Left ventricle myocardium inferior (tissue), 1 donor: ENCODE measurements at places on chromosomes 7 and 10. TPM values are rescaled to one million over a fixed set of nuclear protein-coding genes. Genes with fewer than 3 reads are reported as not detected.

DNA sequence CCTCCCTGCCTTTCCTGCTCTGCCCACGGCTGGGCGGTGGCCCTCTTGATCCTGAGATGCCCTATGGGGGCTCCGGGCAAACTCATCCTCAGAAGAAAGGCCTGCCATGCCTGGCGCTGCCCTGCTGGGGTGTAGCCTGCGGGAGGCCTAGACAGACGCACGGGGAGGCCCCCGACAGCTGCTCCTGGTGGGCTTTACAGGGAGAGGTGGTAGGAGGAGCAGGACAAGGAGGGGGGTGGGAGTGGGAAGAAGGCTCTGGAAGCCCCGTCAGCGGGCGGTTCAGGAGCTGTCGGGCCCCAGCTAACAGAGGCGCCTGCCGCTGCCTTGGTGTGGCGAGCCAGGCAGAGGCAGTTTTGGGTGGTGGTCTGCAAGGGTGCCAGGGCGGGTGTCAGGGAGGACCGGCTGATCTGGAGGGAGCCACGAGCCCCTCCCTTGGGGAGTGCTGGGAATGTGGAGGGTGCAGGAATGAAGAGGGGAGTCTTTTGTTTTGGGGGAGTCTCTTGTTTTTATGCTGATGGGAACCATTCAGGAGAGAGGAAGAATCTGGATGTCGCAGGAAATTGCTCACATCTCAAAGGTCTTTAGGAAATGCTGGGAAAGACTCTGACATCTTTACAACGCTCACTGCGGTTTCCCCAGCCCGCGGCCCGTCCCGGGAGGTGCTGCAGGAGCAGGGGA is 63.5 kb downstream of the CFAP46 start:
- no peaks in the 10 kb centered on the region for H3K4me1 ChIP-seq
- no peak overlapping the region for H3K27ac ChIP-seq
- H3K4me3 ChIP-seq, result no peak overlapping the region

DNA sequence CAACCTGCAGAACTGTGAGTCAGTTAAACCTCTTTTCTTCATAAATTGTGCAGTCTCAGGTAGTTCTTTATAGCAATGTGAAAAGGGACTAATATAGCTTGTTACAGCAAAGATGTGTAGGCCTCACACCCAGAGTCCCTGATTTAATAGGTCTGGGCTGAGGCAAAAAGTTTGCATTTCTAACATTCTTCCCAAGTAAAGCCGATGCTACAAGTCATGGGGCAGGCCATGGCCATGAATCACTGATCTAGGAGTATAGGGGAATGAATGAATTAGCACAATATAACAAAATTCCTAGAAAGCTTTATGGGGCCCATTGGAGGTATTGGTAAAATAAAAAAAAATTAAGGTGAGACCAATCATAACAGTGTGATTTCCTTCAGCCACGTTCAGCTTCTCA is 11.5 kb upstream of the AASS start:
- H3K27ac ChIP-seq, result no peak overlapping the region
- H3K4me3 ChIP-seq, result no peak overlapping the region
- H3K4me1 ChIP-seq, result no peaks in the 10 kb centered on the region
- H3K27me3 ChIP-seq, result no peaks in the 10 kb centered on the region
- H3K36me3 ChIP-seq, result no peaks in the 10 kb centered on the region

DNA sequence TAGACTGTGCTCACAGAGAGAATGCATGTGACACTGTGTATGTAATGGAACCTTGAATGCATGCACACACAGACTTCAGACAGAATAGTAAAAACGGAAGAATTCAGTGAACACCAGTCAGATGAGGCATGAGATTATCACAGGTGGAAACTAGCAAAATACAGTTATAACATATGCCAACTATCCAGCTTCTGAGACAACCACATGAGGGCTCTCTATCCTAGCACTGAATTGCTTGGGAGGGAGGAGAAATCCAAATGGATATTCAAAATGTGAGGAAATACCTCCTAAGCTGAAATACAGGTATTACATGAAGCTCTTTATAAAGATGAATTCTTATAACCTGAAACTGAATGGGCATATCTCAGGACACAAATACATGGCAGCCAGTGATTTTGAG is 30.6 kb downstream of the GARS1 start:
- H3K4me1 ChIP-seq, result no peaks in the 10 kb centered on the region
- H3K27ac ChIP-seq, result no peak overlapping the region
- peaks cover 95% of the 10 kb centered on the region for H3K36me3 ChIP-seq
- no peaks in the 10 kb centered on the region for H3K27me3 ChIP-seq

DNA sequence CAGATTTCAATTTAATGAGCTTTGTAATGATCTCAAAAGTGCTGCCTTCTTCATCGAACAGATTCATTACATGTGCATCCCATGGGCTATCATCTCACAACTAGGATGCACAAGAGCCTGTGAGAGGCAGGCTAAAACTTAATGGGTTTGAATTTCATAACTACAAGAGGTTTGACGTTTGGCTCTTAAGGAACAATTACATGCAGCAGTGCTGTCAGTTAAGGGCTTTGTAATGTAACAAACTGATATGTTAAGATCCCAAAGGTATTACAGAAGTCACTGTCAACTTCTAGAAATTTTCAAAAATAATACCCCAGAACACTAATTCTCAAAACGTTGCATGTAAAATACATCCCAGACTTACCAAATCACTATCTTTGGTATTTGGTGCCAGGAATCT is 33.2 kb downstream of the KIF20B start:
- H3K36me3 ChIP-seq, result peaks cover 7% of the 10 kb centered on the region
- no peaks in the 10 kb centered on the region for H3K4me1 ChIP-seq
- no peaks in the 10 kb centered on the region for H3K27me3 ChIP-seq
- H3K4me3 ChIP-seq, result no peak overlapping the region
- H3K27ac ChIP-seq, result no peak overlapping the region
- no peak for DNase-seq

DNA sequence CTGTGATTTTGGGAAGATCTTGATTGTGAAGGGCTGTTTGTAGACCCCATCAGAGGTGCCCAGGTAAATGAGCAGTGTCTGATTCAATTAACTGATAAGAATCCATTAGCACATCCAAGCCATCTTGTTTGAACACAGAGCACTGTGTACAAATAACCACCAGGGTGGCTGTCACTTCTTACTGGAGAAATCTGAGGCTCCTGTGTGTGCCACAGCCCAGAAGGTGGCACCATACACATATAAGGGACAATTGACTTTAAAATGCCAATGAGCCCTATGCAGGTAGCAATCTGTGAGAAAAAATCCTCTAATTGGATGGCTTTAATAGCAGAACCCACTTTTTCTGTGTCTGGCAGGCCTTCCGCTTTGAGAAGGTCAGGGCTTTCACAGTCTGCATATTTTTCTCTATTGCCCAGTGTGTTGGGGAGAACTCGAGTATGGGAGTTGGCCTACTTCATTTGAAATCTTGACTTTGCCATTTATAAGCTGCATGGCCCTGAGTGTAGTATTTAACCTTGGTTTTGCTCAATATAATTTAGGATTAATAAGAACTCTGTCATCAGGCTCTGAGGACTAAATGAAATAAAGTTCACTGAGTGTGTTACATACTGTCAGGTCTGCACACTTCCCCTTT is 517.4 kb downstream of the CCSER2 start:
- H3K27me3 ChIP-seq, result no peaks in the 10 kb centered on the region
- H3K27ac ChIP-seq, result no peak overlapping the region
- no peaks in the 10 kb centered on the region for H3K36me3 ChIP-seq
- no peak for DNase-seq

- no peak for DNase-seq
- no peak overlapping the region for H3K27ac ChIP-seq
- no peaks in the 10 kb centered on the region for H3K27me3 ChIP-seq
Measured at GRCh38 chr7:96248405-96248804, 73.5 kb downstream of the SLC25A13 start.

DNA sequence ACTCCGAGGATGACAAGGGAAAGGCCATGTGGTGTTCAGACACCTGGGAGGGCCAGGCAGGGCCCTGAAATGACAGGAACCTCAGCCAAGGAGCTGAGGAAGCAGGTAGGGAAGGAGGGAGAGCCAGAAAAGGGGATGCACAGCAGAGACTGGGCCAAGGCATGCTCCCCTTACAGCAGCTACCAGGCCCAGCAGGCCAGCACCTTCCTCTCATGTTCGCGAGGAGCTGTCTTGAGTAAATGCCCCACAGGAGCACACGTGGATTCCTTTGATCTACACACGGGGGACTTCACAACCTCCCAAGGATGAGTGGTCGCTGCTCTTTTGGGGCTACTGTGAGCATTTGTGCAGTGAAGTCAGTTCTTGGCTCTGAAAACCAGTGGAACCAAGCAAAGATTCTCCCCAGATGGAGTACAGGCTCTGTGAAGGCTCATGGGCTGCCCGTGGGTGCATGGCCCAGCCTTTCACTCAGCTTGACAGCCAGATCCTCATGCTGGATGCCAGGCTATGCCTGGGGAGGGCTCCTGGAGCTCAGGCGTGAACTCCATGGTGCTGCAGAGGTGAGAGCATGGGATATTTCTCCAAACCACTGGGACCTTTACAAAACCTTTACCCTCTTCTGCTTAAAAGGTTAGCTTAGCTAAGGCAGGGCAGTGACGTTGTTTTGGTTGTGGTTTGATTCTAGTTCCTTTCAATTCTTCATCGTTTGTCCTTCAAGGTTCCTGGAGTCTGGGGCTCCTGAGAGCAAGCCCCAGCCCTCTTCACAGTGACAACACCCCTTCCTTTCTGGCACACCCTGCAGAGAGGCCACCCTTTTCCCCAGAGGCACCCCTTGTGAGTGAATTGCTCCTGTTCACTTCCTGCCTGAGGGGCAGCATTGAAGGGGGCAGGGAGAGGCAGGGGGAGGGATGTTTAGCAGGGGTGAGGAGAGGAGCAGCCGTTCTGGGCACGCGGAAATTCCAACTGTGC is 74.2 kb upstream of the ZPBP start:
- no peaks in the 10 kb centered on the region for H3K36me3 ChIP-seq
- H3K4me3 ChIP-seq, result no peak overlapping the region
- no peaks in the 10 kb centered on the region for H3K4me1 ChIP-seq
- no peak overlapping the region for H3K27ac ChIP-seq
- no peak for DNase-seq

- peaks cover 25% of the 10 kb centered on the region for H3K36me3 ChIP-seq
- peaks cover 43% of the 10 kb centered on the region for H3K4me1 ChIP-seq
- no peaks in the 10 kb centered on the region for H3K27me3 ChIP-seq
- no peak for DNase-seq
Measured at GRCh38 chr7:80679921-80680907, 41.8 kb downstream of the CD36 start.

DNA sequence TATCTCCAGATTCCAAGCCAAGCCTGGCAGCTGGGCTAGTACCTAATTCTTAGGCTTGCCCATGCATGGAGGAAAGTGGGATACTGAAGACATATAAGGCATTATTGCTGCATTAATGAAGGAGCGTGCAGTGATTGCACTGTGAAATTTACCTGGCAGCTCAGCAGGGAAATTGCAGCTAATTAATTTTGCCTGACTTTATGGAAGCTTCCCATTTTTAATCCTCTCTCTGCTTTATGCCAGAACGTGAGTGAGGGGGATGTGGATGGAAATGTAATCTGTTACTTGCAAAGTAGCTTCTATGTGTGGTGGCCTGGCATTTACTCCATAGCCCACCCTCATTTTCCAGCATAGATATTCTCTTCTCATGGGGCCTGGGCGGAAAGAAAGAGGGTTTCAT is 134.9 kb downstream of the SH2D4B start:
- H3K27ac ChIP-seq, result no peak overlapping the region
- no peak overlapping the region for H3K4me3 ChIP-seq
- DNase-seq, result no peak
- H3K4me1 ChIP-seq, result no peaks in the 10 kb centered on the region
- no peaks in the 10 kb centered on the region for H3K27me3 ChIP-seq

- no peaks in the 10 kb centered on the region for H3K27me3 ChIP-seq
- no peak overlapping the region for H3K4me3 ChIP-seq
- H3K27ac ChIP-seq, result peak overlapping the region; percentile 58
- H3K4me1 ChIP-seq, result peaks cover 47% of the 10 kb centered on the region
Measured at GRCh38 chr7:44398953-44399574, 73.7 kb upstream of the CAMK2B start.

DNA sequence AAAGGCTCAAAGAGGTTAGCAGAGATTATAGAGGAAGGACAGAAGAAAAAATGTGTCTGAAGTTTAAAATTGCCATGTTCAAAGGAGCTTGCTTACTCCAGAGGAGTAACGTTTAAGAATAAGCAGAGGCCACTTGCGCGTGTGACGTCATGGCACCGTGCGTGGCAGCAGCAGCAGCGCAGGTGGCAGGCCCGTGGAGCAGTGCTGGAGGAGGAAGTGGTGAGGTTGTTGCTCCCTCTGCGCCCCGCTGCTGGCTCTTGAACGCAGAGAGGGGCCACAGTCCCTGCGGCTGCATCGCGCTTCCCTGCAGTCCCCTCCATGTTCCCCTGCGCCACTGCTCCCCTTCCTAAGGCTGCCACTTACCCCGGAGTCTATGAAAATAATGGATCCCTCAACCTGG is 37.5 kb downstream of the GDI2 start:
- peaks cover 34% of the 10 kb centered on the region for H3K4me1 ChIP-seq
- H3K4me3 ChIP-seq, result no peak overlapping the region
- DNase-seq, result peak; percentile 20
- H3K27ac ChIP-seq, result peak overlapping the region; percentile 50

- H3K36me3 ChIP-seq, result no peaks in the 10 kb centered on the region
- H3K4me1 ChIP-seq, result peaks cover 13% of the 10 kb centered on the region
- peak overlapping the region; percentile 63 for H3K27ac ChIP-seq
- peak; percentile 87 for DNase-seq
- peaks cover 74% of the 10 kb centered on the region for H3K27me3 ChIP-seq
Measured at GRCh38 chr7:55254596-55255495, 110.3 kb upstream of the LANCL2 start.

GRCh38 chr10:101961591-101962498 is 94.1 kb downstream of the ARMH3 start:
- peaks cover 69% of the 10 kb centered on the region for H3K4me1 ChIP-seq
- no peaks in the 10 kb centered on the region for H3K27me3 ChIP-seq
- DNase-seq, result peak; percentile 33
- peak overlapping the region; percentile 90 for H3K27ac ChIP-seq
- no peak overlapping the region for H3K4me3 ChIP-seq

SLC26A3 gene
- total RNA-seq, result 0.33 TPM

LBX1 gene
- not detected for total RNA-seq

SPAG6 gene
- total RNA-seq, result not detected
